ENCODE measurements at places on chromosomes 2 and 18. TPM values are rescaled to one million over a fixed set of nuclear protein-coding genes. Genes with fewer than 3 reads are reported as not detected.

Gene FNDC4
- total RNA-seq, result 8.6 TPM

Gene IRS1
- total RNA-seq, result 33.2 TPM

Gene LIMS3
- 14.2 TPM for total RNA-seq

Gene RAPGEF4
- 1.3 TPM for total RNA-seq

Gene NLRC4
- not detected for total RNA-seq

Gene CCDC85A
- 2.3 TPM for total RNA-seq

Gene AQP12B
- total RNA-seq, result not detected

Gene FOXI3
- total RNA-seq, result not detected

Gene IFIH1
- total RNA-seq, result 3.9 TPM

Gene CLEC4F
- total RNA-seq, result not detected

Gene HOXD4
- 5.5 TPM for total RNA-seq

Gene GMPPA
- 65.1 TPM for total RNA-seq

Gene ZNF532
- 45.1 TPM for total RNA-seq

Gene NEU4
- total RNA-seq, result not detected
